ENCODE measurements at places on chromosomes 12 and 14.

DNA sequence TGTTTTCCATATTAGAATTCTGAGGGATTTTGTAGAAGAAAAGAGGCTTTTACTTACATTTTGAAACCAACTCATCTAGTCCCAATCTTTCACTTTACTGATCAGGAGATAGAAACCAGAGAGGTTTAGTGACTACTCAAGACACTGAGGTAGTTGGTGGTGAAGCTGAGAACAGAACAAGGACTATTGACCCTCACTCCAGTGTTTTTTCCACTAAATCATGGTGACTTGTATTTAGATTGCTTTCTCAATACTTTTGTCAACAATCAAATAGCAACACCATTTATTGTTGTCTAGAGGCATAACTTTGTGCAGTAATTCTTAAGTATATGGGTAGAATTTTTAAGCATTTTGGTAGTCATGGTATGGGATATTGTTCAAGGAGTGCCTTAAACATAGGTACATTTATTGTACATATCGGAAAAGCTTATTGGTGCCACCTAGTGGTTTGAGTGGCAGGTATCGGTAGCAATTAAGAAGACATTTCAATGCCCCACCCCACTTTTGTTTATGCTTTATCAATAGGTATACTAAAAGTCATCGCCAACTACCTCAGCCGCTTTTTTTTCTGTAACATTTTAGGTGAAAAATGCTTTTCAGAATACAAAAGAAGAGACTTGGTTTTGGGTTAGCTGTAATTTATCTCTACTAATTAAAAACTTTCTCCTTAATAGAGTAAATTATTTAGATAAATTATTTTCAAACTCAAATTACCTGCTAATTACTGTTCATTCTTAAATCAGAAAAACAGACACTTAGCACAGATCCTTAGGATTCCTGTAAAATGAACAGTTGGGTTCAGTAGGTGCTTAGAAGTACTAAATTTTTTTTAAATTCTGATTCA lies 47.3 kb upstream of the PAWR start:
- peak; percentile 26 for DNase-seq

DNA sequence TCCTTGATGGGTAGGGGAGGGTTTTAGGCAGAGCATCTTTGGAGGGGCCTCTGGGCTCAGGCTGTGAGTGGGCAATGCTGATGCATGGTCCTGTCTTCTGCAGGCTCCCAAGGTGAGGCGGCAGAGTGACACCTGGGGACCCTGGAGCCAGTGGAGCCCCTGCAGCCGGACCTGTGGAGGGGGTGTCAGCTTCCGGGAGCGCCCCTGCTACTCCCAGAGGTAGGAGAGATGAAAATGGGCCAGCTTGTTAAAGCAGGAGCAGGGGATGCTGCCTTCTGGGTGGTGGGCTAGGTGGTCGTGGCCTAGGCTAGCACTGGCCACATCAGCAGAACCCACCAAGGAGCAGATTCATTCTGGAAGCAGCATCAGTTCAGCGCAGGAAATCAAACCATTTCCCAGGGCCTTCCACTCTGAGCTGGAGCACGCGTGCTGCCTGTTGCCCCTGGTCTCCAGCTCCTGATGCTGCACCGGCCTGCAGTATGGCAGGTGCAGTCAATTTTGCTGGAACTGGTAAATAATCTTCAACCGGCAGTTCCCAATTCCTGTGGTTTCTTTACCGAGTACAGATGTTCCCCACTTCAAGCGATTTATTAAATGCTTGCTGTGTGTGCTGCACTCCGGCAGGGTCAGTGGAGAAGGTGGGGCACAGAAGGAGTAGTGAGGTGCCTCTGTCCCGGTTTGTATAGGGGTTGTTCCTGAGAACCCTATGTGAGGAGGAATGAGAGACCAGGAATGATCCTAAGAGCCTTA lies 7.4 kb downstream of the PAPLN start:
- no peak for DNase-seq

DNA sequence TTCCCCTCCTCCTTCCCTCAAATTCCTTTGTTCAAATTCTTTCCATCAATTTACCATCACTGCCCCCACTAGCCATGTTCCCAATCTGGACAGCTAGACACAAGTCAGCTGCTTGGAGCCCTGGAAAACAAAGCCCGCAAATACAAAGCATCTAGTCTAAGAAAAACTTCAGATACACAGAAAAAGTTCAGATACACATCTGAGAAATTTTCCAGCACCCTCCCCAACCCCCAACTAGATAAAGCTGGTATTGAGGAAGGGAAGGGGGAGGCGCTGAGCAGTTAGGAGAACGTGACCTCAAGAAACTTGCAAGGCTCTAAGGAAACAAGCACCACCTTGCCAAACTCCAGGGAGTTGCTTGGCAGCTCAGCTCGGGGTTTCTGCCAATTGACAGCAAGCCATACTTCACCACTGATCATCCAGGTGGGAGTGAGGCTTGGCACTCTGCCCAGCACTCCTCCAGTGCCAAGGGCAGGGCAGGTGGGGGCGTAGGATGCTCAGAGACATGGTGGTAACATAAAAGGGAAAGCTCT lies 5.1 kb upstream of the CNIH1 start:
- DNase-seq, result no peak

DNA sequence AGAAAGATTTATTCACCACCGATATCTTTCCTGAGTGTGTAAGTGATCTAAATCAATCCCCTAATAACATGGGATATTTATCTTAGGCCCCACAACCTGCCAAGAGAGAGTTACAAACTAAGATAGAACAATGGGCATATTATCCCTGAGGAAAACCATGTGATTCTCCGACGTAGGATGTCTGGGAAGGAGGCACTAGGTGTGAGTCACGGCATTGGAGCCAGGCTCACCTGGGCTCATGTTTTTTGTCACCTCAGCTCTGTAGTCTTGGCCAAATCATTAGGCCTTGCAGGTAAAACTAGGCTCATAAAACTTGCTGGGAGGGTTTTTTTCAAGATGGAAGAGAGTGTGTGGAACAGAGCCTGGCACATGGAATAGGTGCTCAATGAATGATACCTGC lies 129.7 kb upstream of the PLEKHG7 start:
- DNase-seq, result no peak

GRCh38 chr14:69079188-69079742 lies 73.7 kb downstream of the DCAF5 start:
- DNase-seq, result no peak

GRCh38 chr14:55556929-55557623 lies 22.9 kb upstream of the KTN1 start:
- DNase-seq, result no peak

DNA sequence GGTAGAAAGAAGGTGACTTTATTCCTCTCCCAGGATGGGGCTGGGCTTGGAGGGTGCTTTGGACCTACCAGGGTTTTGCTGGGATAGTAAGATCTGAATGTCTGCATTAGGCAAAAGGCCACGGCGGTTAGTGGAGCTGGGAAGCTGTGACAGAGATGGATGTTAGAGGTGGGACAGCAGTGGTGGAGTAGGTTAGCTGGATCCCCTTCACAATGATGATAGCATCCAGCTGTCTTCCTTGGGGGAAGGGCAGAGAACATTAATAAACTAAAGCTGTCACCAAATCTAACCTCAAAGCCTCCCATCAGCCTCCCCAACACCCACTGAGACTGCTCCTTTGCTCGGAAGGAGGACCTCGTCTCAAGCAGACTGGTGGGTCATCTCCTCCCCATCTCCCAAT lies 104.8 kb downstream of the GPATCH2L start:
- no peak for DNase-seq

- DNase-seq, result no peak
Observed at GRCh38 chr14:24394275-24394674, 4.5 kb upstream of the NYNRIN start.

DNA sequence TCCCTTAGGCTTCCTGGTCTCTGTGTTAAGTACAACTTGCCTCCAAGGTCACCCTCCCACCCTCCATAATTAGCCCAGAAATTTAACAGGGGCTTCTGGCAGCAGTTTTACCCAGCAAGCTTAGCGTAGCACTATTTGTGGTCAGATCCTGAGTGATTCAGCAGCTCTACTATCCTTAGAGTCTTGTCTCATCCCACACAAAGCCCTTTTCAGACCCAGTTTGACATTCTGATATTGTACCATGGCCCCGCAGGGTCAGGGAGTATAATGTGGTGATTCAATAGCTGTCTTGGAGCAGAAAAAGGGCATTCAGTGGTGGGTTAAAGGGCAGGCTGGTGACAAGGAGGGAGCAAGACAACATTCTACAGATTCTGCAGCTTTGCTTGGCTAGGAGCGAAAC lies 153.8 kb upstream of the DDHD1 start:
- DNase-seq, result no peak

DNA sequence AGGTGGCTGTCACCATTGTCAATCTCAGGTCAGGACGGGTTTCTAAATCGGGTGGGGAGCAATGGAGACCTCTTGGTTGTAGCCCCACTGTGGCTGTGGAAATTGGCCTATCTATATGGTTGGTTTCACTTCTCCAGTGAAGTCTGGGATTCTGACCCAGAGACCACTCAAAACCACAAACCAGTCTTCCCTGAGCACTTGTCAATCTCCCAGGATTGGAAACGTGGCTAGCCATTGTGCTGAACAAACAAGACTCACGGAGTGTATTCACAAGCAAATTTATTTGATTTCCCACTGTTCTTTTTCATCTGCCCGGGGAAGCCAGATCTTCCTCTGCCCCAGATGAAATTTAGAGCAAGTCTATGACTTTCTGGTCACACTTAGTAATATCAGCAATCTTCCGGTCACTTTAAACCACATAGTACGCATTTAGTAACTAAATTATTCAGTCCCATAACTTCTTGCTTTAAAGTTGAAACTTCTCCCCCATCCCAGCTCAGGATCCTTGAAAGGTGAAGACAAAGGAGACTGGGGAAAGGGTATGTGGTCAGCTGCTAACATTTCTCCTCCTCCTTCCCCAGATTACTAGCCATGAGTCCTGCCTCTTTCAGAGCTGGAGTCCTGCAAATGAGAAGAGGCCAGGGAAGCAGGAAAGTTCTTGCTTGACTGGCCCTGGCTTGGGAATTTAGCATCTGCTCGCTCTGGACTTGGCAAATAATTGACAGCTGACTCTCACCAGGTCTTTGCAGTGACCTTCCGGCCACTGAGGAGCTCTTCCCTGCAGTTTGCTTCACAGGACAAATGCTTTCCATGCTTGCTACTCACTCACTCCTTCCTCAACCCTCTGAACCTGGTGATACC lies 123.2 kb upstream of the MAX start:
- no peak for DNase-seq

DNA sequence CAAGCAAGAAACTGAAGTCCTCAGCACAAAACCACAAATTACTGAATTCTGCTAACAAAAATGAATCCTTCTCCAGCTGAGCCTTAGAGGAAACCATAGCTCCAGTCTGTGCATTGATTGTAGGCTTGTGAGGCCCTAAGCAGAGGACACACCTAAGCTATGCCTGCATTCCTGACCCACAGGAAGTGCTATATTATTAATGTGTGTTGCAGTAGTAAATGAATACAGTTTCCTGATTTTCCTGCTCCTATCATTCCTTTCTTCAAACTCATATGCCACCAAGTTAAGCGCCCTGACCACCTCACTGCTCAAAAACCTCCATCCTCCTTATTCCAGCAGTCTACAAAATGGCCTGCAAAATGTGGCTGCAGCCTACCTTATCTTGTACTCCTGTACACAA lies 151.9 kb upstream of the ABCD2 start:
- no peak for DNase-seq

DNA sequence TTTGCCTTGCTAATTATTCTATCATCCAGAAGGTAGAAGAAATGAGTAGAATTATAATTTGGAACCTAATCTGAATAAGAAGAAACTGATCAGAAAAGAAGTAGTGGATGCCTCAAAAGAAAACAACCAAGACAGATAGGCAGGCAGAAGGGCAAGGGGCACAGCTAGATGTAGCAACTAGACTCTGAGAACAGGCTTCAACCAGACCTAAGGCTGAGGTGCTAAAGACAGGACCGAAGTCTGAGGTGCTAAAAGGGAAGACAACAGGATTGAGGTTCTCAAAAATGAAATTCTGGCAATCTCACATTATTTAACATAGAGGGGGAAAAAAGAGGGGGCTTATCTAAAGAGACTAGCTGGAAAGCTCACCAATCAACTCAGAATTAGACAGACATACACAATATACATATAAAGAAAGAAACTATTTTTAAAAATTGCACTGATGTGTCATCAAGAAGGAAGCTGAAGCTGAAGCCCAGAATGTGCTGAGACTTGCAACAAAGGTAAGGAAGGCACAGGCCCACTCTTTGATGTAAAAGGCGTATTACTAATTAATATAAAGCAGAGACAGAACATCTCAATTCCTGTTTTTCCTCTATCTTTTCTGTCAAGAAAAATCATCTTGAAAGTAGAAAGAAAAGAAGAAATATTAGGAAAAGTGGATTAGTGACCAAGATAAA lies 43.8 kb upstream of the CSRNP2 start:
- DNase-seq, result no peak

DNA sequence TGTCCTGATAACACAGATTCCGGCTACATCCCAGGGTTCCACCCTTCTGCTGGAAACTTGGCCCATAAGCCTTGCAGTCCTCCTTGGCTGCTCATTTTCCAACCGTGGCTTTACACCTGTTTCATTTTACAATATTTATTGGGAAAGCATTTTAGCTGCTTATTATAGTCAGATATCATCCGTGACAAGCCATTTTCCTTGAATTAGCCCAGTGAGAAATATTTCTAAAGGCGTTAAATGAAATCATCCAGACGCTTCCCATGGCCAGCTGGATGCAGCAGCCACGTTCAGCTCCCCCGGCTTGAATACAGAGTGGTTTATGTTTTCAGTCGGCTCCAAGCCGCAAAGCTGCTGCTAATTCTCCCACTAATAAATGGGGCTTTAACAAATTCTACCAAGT lies 245.0 kb upstream of the PELI2 start:
- no peak for DNase-seq

DNA sequence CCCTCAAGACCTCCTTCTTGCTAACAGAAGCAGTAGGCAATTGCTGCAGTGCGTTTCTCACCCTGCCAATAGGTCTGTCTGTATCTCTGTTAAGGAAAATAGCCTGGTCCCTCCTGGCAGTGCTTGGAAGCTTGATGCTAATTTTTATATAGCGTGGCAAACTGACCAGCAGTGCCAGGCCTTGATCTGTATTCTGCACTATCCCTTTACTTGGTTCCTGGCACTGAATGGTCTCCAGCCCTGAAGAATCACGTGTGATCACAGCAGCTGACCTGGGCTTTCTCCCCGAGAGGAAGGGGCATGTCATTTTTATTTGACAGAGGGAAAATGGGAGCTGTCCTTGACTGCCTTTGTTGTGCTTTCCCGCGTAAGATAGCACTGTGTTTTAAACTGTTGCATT lies 48.7 kb upstream of the TRAF3 start:
- no peak for DNase-seq

- no peak for DNase-seq
Observed at GRCh38 chr14:94043756-94044475, 17.8 kb downstream of the OTUB2 start.

- no peak for DNase-seq
Observed at GRCh38 chr14:52071675-52072074, 2.8 kb upstream of the NID2 start.

GRCh38 chr14:37452323-37452722 lies 142.7 kb downstream of the FOXA1 start:
- no peak for DNase-seq

DNA sequence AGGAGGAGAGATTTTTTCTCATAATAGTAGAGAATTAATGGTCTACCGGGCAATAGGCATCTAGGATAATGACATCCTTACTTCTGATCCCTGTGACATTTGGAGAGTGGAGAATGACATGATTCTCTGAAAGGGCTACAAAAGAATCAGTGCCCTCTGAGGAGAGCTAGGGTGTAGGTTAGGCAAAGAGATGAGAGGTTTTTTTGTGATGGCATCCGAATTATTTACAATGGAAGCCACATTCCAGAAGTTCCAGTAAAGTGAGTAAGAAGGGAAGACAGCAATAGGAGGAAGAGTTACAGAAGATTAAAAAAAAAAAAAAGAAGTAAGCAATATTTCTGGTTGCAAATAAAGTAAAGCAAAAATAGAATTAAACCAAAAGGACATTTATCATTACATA lies 478.0 kb downstream of the RMST start:
- DNase-seq, result no peak
